Dermis blood vessel endothelial cell (primary cell): ENCODE measurements at places on chromosomes 7 and 10.

DNA sequence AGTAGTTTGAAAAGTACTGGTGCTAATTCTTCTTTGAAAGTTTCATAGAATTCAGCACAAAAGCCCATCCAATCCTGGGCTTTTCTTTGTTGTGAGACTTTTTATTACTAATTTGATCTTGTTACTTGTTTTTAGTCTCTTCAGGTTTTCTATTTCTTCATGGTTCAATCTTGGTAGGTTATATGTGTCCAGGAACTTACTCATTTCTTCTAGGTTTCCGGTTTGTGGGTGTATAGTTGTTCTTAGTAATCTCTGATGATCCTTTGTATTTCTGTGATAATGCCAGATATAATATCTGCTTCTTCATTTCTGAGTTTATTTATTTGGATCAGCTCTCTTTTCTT is 147.5 kb downstream of the RTKN2 start:
- peak; percentile 65 for DNase-seq

GRCh38 chr10:11183015-11183414 is 165.3 kb downstream of the CELF2 start:
- DNase-seq, result no peak

DNA sequence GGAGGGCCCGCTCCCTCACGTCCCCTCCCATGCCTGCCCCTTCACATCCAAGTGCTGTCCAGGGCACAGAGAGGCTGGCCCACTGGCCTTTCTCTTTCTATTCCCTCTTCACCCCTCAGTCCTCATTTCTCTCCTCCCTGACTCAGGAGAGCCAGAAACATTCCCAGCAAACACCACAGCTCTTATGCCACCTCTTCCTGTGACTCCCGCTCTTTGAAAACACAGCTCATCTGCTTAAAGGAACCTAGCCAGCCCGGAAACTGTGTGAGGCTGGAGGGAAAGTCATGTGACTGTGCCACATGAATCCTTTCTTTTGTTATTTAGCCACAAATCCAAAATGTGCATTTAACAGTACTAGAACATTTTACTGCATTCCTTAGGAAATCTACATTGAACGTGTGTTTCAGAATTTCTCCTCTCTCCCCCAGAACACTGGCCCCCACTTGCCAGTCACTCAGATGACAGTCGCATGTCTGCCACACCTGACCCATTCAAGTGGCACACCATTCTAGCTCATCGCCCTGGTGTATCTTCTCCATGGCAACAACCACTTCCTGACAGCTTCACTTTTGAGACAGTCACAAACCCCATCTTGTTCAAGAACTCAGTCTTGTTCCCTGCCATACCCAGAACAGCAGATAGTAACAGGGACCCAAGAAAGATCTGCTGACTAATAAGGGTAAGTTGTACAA is 42.8 kb downstream of the GRB10 start:
- DNase-seq, result peak; percentile 75

DNA sequence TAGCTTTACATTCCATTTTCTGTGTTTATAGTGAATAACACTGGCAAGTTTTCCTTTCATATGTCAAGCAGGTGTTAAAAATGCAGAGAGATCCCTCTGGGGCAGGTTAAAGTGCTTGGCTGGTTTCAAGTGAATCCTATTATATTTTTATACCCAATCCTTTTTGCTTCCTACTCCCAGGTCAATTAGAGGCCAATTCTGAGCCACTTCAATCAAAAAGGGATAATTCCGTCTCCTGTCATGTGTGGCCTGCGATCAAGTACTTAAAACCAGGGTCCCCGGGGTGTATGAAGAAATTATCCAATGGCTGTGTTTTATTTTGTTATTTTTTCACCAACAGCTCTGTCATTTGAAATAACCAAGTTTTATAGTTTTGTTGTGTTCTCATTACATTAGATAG is 313.2 kb downstream of the PRPF18 start:
- no peak for DNase-seq

DNA sequence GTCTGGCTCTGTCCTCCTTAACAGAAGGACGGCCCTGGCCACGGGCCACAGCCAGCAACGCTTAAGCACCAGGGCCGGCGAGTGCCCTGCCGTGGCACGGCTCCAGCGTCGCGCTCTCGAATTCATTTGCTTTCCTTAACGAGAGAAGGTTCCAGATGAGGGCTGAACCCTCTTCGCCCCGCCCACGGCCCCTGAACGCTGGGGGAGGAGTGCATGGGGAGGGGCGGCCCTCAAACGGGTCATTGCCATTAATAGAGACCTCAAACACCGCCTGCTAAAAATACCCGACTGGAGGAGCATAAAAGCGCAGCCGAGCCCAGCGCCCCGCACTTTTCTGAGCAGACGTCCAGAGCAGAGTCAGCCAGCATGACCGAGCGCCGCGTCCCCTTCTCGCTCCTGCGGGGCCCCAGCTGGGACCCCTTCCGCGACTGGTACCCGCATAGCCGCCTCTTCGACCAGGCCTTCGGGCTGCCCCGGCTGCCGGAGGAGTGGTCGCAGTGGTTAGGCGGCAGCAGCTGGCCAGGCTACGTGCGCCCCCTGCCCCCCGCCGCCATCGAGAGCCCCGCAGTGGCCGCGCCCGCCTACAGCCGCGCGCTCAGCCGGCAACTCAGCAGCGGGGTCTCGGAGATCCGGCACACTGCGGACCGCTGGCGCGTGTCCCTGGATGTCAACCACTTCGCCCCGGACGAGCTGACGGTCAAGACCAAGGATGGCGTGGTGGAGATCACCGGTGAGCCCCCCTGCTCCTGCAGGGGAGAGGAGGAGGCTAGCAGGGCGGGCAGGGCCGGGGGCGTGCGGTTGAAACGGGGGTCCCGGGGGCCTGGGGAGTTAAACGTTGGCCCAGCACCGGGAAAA is at the start of gene HSPB1:
Gene HSPB1, plus strand, starts transcription at position 327 of the 855 bp plus-strand sequence. Its CDS starts 40 bp downstream, at position 367.
- peak; percentile 97 for DNase-seq

GRCh38 chr10:48468130-48468790 is 136.6 kb downstream of the ARHGAP22 start:
- no peak for DNase-seq

DNA sequence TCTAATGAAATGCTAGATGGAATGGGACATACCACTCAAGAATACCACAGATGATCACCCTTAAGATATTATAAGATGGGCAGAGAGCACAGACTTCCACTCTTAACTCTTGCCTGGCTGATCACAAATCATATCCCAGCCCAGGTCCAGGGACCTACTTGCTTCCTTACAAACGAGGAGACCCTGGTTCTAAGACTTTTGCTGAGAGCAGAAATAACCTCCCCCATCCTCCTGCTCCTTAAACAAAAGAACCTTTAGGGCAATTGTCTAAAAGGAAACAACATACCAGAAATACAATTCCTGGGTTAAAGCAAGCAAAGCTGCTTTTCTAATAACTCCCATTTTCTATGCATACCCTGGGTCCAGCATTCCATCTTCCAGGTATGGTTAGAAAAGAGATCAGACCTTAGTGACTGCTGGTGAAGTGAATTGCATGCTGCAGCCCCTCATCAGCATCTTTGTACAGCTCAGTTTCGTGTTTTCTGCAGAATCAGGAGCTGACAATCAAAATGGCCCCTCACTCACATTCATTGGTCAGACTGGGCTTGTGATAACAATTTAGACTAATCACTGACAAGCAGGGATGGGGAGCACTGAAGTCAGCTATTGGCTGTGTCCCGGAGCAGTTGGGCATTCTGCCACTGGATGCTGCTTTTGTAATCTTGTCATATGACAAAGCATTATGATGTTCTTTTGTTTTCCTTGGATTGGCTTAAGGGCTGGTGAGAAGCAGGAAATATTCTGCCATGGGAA is 14.6 kb downstream of the IFIT3 start:
- peak; percentile 90 for DNase-seq

- peak; percentile 48 for DNase-seq
Observed at GRCh38 chr10:4315551-4315950, 510.5 kb upstream of the AKR1E2 start.

DNA sequence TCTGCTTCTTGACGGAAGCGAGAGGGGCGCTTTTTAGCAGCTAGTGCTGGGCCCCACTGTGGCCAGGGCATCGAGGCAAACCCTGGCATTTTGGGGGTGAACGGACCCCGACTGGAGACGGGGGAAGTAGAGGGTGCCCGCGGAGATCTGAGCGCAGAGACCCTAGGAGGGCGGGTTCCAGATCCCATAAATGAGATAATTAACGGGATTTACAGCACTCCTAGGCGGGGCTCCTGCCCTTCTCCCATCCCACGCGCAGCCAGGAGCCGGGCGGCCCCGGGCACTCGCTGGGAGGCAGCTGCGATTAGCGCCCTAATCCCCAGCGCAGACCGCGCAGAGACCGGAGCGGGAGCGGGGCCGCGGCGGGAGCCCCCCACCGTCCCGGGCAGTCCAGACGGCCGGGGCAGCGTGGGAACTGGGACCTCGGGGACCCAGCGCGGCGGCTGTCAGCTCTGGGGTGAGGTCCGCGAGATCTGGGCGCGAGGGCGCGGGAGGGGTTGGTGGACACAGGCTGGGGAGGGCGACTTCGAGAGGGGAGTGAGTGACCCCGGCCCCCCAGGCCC is 735 bp downstream of the JCAD start:
- peak; percentile 26 for DNase-seq

DNA sequence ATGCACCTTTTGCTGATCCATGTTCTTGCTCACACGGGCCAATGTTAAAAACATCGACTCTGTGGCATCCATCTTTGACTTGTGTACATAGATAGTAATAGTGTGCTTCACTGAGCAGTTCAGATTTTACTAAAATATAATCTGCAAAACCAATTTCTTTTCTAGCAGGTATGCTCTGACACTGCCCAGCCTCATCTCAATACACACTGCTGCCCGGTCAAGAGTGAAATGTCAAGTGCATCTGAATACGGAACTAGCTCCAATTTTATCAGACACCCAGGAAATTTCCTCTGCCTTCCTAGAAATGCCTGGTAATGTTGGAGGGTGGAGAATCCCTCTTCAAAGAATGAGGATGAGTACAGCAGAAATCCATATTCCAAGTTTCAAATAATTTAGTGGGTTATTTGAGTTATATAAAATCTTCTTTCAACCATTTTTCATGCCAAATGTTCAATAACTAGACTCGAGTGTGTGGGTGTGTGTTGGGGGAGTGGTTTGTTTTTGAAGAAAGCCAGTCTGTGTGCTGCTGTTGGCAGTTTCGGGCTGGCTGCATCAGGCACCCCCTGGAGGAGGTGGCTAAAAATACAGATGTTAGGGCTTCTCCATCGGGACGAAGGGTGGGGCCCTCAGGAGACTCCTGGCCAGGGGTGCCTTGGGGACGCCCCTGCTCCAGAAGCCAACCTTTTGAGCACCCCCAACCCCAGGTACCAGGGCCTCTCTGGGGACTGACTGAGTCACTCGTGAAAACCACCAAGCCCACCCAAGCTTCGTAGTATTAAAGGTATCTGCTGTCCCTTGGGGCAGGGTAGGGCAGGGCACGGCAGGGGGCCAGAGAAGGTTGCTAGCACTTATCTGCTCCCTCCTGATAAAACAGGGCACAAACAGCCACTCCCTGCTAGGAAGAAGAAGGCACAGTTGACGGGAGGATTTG is 15.4 kb downstream of the CTBP2 start:
- peak; percentile 63 for DNase-seq

DNA sequence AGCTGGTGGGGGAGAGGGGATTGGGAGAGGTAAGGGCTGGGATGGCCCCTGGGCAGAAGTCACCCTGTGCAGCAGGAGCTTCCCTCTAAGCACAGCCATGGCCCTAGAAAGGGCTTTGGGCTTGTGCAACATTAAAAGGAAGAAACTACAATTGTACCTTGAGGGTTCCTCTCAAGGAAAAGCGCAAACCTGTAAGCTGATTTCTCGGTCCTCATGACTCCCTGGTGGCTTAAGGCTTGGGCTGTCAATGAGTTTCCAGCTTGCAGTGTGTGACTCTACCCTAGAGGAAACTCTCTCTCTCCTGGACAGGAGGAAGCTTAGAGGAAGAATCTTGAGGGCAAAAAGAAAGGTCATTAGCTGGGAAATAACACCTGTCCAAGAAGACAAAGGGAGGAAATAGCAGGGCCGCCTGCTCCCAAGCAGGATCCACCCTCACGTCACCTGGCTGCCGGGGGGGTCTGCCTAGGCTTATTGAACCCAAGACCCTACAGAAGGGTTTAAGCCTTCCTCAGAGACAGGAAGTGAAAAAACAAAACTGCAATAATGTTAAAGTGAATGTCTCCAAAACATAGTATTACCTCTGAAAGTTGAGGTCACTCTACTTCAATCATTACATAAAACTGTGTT is 112.5 kb downstream of the WDR11 start:
- DNase-seq, result no peak

GRCh38 chr7:122618585-122619189 is 80.2 kb downstream of the RNF133 start:
- DNase-seq, result no peak
